ENCODE measurements at places on chromosomes 12 and 14. TPM values are rescaled to one million over a fixed set of nuclear protein-coding genes. Genes with fewer than 3 reads are reported as not detected.

DNA sequence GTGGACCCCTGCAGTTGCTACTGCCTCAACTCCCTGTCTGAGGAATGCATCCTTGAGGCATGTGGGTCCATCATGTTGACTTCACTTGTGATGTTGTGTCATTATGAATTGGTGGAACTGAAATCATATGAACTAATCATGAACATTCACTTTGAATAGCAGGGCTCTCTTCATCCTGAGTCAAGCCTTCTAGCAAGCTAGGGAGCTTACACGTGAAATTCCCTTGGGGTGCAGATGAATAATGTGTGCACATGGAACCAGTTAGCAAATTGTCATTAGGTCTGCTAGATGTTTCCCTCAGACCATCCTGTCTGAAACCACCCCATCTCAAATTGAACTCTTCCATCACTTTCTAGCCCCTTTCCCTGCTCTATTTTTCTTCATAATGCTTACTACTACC lies 3.6 kb downstream of the COQ6 start:
- H3K36me3 ChIP-seq: peaks cover 11% of the 10 kb centered on the region
- H3K27me3 ChIP-seq: no peaks in the 10 kb centered on the region
- no peak overlapping the region for H3K27ac ChIP-seq
- DNase-seq: no peak
- H3K4me1 ChIP-seq: peaks cover 3% of the 10 kb centered on the region
- no peak overlapping the region for H3K4me3 ChIP-seq

DNA sequence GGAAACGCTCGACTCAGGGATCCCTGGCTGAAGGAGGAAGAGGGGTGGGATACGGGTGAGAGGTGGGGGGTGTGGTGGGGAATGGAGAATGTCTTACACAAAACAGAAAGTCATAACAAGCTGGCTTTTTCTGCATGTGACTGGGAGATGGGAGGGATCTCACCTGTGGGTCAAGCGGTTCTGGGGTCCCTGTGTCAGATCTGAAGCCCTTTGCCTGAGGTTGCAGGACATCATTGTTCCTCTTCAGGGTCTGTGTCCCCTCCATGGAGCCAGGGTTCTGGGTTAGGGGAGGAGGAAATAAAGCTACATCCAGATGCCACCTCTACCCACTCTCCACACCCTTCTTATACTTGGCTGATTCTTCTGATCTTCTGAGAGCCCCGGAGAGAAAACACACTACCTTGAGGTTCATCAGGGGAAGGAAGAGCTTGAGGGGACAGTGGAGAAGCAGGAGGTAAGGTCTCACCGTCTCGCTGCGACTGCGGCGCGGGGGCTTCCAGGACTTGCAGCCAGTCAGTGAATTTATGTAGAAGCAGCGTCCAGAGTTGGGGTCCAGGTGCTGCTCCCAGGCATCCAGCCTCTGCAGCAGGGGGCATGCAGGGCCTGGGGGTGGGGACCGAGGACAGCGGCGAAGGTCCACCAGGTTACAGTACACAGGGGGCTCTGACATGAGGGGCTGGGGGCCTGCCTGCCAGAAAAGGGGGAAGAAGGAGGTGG lies 2.5 kb downstream of the ARHGAP9 start:
- H3K4me1 ChIP-seq: peaks cover 13% of the 10 kb centered on the region
- DNase-seq: no peak
- no peaks in the 10 kb centered on the region for H3K36me3 ChIP-seq
- H3K4me3 ChIP-seq: peak overlapping the region; percentile 3
- peaks cover 10% of the 10 kb centered on the region for H3K27me3 ChIP-seq
- no peak overlapping the region for H3K27ac ChIP-seq

- no peak overlapping the region for H3K4me3 ChIP-seq
- no peaks in the 10 kb centered on the region for H3K27me3 ChIP-seq
- H3K4me1 ChIP-seq: no peaks in the 10 kb centered on the region
- no peaks in the 10 kb centered on the region for H3K36me3 ChIP-seq
Measured at GRCh38 chr12:14400599-14400998, 35.1 kb downstream of the ATF7IP start.

GRCh38 chr12:66848967-66849366 lies 170.1 kb upstream of the GRIP1 start:
- H3K27ac ChIP-seq: no peak overlapping the region
- H3K4me1 ChIP-seq: no peaks in the 10 kb centered on the region
- no peak overlapping the region for H3K4me3 ChIP-seq
- no peaks in the 10 kb centered on the region for H3K27me3 ChIP-seq

HOXC5 gene
- 2.8 TPM for total RNA-seq

PPP1R1A gene
- total RNA-seq: 12.0 TPM

ACOT4 gene
- total RNA-seq: 2.1 TPM

- no peaks in the 10 kb centered on the region for H3K27me3 ChIP-seq
- no peak overlapping the region for H3K4me3 ChIP-seq
- H3K4me1 ChIP-seq: no peaks in the 10 kb centered on the region
- no peaks in the 10 kb centered on the region for H3K36me3 ChIP-seq
- no peak overlapping the region for H3K27ac ChIP-seq
Measured at GRCh38 chr14:33120966-33121365, 182.3 kb downstream of the NPAS3 start.

ADAM21 gene
- total RNA-seq: 0.91 TPM

DNA sequence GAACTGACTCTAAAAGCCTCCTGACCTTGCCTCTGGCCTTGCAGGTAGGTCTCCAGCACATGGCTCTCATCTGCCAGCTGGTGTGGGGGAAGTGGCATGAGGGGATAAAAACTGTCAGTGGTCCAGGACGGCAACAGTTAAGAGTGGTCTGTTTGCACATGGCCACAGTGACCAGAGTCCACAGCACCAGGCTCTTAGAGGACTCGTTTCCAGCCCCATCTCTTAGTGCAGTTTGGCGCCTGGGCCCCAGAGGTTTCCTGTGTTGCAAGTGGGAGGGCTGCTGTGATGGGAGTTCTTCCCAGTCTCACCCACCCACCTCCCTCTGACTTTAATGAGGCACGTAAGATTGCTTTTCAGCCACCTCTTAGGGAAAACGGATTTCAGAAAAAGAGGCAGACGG lies 37.0 kb downstream of the APPL2 start:
- H3K4me3 ChIP-seq: no peak overlapping the region
- no peak for DNase-seq
- H3K4me1 ChIP-seq: no peaks in the 10 kb centered on the region
- no peaks in the 10 kb centered on the region for H3K27me3 ChIP-seq
- no peak overlapping the region for H3K27ac ChIP-seq

Data from prostate gland (tissue), 2 donors.